Left cardiac atrium (tissue), 4 donors: ENCODE measurements at places on chromosomes 6 and 20.

DNA sequence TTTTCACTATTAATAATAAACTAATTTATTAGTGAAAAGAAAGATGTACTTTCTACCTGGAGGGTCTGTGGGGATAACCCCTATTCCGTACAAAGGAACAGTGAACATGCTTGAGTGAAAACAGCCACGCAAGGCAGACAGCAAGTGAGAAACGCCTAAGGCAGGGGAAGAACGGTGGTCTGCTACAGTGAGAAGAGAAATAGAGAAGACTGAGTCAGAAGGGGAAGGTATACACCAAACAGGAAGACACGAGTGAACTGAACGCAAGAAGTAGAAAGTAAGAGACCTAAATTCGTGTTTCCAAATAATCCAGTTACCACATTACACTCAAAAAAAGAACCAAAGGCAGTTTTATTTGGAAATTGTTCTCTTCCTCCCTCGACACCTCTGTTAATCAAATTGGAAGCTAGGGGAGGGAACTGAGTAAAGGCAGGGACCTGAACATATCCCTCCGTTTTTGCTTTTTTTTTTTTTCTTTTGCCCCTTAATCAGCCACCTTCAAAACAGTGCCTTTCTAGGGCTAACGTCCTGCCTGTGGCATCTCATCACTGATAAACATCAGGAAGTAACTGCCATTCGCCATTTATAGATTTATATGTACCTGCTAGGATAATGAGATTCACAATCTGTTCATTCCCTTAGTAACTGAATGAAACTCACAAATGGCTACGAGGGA lies 48.9 kb downstream of the ATXN1 start:
- no peak for DNase-seq

- DNase-seq, result no peak
These were observed 10.1 kb downstream of the ANGPT4 start for GRCh38 chr20:906001-906520.

DNA sequence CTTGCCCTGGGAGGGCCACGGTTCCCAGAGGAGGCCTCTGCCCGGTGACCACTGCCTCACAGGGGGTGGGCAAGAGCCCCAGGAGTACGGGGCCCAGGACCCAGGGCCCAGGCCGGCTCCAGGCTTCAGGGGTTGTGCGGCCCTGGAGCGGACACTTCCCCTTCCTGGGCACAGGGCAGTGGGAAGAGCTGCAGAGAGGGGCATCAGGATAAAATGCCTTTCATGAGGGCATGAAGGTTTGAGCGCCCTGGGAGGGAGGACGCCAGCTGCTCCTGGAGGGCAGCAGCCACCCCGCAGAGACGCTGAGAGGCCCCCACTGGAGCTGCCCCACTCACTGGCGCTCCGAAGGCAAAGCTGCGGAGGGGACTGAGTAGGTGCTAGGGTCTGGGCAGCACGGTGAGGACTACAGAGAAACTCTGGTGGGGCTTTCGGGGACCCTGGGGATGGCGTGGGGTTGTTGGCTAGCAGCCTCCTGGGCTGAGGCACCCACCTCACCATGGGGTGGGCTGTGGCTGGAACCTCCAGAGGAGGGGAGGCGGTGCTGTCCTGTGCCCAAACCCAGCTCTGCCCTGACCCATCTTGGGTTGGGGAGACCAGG lies 10.4 kb downstream of the LAMA5 start:
- DNase-seq, result no peak

DNA sequence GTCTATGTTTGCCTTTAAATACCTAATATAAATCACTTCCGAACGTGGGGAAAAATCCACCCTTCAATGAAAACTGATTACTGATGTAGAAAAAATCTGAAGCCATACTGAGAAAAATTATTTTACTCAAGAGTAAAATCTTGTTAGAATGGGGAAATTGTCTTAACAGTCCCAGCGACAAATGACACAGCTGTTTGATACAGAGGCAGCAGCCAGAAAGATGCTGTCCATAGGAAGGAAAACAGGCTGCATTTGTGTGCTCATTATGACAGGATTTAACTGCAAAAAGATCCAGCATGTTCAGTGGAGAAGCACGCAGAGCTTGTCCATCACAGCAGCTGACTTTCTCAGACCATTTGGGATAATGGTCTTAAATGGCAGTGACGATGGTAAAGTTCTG lies 443.0 kb downstream of the TFAP2B start:
- DNase-seq, result no peak

DNA sequence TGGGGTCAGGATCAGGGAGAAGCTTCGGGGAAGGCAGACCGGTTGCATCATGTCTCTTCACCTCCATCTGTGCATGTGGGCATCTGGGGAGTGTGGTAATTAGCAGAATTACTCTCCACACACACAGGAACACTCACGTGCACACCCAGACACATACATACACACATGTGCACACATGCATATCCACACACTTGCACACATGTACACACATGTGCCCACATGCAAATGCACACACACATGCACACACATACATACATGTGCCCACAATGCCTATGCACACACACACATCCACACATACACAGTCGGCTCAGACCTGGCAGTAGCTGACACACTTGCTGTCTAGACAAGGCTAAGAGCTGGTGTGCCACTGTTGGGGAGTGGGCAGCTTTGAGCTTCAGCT lies 212.3 kb upstream of the PMEPA1 start:
- DNase-seq, result no peak

GRCh38 chr6:20217891-20218290 lies 5.6 kb upstream of the MBOAT1 start:
- DNase-seq, result no peak

- DNase-seq, result no peak
These were observed 51.6 kb upstream of the MLIP start for GRCh38 chr6:54059683-54060082.

GRCh38 chr6:148533309-148534107 lies 190.9 kb downstream of the SASH1 start:
- no peak for DNase-seq

GRCh38 chr20:3801846-3802245 lies 5.7 kb downstream of the CDC25B start:
- DNase-seq, result no peak

GRCh38 chr20:60680554-60680953 lies 571.5 kb upstream of the CDH4 start:
- no peak for DNase-seq

- no peak for DNase-seq
These were observed 378.1 kb upstream of the JARID2 start for GRCh38 chr6:14867802-14868201.

DNA sequence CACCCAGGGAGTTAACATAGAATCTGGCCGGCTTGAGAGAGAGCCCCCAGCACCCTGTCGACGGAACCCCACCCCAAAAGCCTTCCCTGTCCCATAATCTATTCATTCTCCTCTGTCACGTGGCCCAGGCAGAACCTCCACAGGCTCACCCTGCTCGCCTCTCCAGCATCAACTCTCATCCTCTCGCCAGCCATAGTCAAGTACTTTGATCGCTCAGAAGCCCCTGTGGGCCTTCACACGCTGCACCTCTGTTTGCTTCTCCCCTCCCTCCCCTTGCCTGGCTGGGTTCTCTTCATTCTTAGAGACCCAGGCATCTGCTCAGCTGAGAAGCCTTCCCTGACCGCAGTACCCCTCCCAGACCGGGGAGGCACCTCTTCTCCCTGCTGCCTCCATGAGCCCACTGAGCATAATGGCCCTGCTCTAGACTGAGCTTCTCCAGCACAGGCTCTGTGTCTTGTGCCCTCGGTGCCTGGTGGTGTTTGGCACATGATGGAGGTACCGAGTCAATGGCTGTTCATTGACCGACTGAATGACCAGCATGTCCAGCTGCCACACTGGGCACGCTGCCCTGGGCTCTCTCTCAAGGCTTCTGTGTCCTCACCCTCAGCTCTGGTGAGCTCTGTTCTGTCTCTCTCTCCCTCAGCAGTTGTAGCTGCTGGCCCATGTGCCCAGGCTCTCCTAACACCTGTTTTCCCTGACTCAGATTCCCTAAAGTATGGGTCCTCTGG lies 33.7 kb downstream of the PKIG start:
- DNase-seq, result no peak

- DNase-seq, result no peak
These were observed 149.4 kb upstream of the NOX3 start for GRCh38 chr6:155604991-155605390.
